ENCODE measurements at places on chromosomes 11 and 22.

DNA sequence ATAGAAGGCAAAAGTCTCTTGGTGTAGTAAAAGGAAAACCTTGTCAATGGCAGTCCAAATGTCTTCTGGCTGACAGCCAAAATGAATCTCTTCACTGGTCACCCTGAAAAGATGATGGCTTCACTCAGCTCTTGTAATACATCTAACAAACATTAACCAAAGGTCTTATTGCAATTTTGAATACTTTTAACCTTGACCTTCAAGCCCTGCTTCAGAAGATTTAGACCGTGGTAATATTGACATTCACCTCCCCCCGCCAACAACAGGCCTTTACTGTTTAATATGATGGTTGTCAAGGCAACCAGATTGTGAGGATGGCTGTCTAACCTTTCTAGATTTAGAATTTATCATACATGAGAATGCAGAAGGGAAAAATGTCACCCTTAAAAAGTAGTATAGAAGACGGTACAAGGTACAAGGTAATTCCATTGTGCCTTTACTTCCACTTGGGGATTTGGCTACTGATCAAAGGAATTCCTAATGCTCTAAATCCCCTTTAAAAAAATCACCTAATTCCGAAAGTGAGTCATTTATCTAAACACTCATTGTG lies 342.3 kb downstream of the LARGE1 start:
- no peak for DNase-seq

- no peak for DNase-seq
Observed at GRCh38 chr11:85182441-85183387, 444.4 kb downstream of the DLG2 start.

- DNase-seq: no peak
Observed at GRCh38 chr11:22957786-22958185, 97.5 kb upstream of the CCDC179 start.

- DNase-seq: no peak
Observed at GRCh38 chr11:113162592-113162962, 151.8 kb upstream of the TTC12 start.
